ENCODE measurements at places on chromosomes 11 and 22.
A peak's percentile ranks its signal among the peaks of the same experiment; 100 is the strongest.

- DNase-seq: no peak
These were observed 23.4 kb downstream of the CHRDL2 start for GRCh38 chr11:74707602-74708510.

- DNase-seq: no peak
These were observed 47.3 kb downstream of the PPFIA1 start for GRCh38 chr11:70317581-70318305.

GRCh38 chr22:22396741-22397291 is 111.7 kb downstream of the ZNF280B start:
- no peak for DNase-seq

DNA sequence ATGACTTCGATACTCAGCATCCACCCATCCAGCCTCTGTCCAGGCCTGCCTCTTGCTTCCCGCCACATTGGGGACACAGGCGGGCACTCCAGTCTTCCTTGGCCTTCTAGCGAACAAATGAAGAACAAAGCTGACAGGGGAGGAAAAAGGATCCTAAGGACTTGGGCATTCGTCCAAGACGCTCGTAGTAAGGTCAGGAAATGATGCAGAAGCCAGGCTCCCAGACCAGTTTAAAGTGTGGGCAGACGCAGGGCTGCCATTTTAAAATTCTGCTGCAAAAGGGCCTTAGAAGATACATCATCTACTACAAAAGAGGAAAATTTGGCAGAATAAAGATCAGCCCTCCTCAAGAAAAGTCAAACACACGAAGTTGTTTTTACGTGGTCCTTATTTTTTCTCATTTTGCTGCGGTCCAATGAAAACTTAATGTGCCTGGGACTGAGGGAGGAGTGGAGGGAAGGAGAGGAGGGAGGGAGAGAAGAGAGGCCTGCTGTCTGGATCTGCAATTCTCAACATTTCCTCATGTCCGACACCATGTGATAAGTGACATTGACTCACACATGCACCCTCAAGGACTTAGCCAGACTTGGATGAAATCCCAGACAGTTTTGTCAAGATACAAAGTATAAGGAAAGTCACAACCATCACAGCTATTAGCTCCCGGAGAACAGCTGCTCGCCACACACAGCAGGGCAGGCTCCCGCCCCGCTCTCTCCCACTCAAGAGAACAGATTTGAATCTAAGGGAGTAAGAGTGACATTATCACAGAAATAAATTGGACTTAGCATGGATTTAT is 5.7 kb downstream of the DNAL4 start:
- DNase-seq: no peak

GRCh38 chr22:19507534-19507861 is 16.7 kb downstream of the CLDN5 start:
- DNase-seq: no peak

DNA sequence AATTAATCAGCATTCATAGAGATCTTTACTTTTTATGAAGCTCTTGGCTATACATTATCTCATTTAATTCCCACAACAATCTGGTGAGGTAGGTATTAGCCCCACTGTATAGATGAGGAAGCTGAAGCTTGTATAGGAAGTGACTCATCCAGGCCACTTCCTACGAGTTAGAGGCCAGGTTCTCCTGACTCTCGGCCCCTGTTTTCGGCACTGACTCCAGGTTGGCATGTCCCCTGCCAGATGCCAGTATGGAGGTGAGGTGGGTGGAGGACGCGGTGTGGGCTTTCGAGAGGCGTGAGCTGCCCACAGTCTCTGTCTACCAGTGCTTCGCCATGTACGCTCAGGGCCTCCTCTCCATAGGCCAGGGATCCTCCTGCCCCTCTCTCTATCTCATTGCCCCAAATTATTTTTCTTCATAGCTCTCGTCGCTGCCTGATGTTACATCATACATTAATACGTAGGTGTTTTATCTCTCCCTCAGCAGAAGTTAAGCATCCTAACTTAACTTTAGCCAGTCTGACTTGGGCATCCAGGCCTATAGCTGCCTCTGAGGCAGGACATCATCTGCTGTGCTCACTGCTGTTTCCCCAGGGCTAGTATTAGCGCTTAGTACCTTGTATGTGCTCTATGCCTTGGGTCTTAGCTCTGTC is 9.0 kb downstream of the DGAT2 start:
- DNase-seq: no peak

- DNase-seq: no peak
These were observed 19.6 kb downstream of the P2RY2 start for GRCh38 chr11:73237471-73238290.

GRCh38 chr22:35540595-35541253 is at the start of gene RASD2:
RASD2 (plus strand) TSS chr22:35540831; CDS start chr22:35546810, 5,979 bp downstream.
- DNase-seq: peak; percentile 42

DNA sequence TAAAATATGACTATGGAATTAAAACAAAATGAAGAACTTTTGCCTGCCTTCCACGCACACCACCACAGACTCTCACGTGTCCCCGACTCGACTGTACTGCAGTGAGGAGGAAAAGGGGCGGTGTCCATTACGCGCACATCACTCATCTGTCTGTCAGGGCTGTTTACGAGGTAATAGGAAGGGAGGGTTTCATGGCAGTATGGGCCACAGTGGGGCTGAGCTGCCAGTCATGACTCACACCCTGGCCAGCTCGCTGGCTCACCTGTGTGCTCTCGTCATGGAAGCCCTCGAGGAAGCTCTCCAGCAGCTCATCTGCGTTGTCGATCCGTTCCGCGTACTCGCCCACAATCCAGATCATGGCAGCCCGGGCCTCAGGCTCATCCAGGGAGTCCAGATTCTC is 33.5 kb upstream of the RASL10A start:
- DNase-seq: no peak

DNA sequence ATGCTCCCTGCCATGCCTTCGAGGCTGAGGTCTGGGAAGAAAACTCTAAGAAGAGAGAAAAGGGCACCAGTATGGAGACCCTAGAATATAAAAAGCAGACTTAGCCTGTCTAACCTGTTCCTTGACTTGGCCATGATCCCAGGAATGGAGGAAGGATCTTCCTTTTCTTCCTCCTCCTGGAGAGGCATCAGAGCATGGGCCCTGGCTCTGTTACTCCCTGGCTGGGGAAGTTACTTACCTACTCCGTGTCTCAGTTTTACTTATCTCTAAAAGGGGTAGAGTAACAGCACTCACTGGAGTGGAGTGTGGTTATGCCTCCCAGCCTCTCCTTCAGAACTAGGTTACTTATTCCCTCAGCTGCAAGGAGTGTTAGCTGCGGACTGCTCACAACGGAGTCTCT is 55.2 kb upstream of the PHF21A start:
- DNase-seq: no peak

GRCh38 chr22:49959782-49960158 is 802 bp upstream of the PIM3 start:
- no peak for DNase-seq

DNA sequence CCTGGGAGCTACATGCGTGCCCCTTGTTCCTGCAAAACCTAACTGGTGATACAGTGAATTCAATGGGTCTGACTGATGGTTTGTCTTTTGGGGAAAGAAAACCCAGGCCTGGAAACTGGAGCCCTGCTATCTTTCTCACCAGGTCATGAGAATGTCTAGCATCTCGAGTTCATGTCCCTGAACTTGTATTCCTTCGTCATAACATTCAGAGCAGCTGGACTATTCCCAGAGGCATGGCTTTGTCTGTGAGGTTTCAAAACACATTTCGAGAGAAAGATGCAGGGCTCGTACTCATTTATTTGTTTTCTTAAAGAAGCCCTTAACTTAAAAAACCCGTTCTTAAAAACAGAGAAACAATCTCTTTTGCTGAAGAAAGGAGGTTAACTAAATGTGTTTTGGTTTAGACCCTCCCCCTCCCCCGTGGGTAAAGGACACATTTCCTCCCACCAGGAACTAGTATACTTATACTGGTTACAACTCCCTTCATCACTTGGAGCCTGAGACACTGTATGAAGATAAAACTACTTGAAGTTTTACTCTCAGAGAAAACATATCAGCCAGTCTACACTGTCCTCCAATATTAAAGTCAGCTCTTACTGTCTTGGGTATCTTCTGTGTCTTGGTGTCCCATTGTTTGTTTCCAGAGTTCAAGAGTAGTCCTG is 43.2 kb downstream of the ME3 start:
- no peak for DNase-seq

DNA sequence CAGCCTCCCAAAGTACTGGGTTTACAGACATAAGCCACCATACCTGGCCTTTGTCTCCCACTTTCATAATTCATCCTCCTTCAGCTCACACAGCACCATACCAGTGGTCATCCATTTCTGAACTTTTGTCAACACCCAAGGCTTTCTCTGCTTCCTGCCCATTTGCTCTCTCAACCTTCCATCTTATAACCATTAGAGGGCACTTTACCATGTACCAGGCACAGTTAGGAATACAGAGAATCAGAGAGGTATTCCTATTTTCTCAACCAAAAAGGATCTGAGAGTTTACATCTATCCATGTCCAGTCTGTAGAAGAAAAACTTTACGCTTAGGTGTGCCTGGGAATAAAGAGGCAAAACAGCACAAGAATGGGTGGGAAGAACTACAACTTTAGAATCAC is 397.6 kb downstream of the BUD13 start:
- DNase-seq: no peak
